ENCODE measurements at places on chromosomes 2 and 18.

GRCh38 chr2:158015428-158016076, 86.1 kb upstream of the UPP2 start:
- no peak for DNase-seq

DNA sequence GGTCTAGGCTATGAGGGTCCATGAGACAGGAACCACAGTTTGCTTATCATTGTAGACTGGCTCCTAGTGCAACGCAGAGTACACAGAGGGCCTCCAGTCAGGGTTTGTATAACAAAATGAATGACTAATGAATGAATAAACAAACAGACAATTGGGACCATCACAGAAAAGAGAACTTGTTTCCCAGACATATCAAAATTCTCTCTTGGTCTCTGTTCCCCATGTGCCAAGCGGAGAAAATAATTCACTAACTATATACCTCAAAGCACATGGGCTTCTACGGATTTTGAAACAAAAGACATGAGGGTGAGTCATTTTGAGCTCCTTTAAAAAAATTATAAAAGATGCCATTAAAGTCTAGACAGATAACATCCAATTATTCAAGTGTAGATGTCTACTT, 28.0 kb downstream of the INO80C start:
- DNase-seq, result no peak

- DNase-seq, result no peak
Measured at GRCh38 chr2:112026509-112026908, 28.6 kb upstream of the TMEM87B start.

- no peak for DNase-seq
Measured at GRCh38 chr2:191521608-191522208, 156.2 kb upstream of the NABP1 start.

GRCh38 chr18:37598966-37599896, 33.6 kb upstream of the CELF4 start:
- no peak for DNase-seq

- DNase-seq, result no peak
Measured at GRCh38 chr2:218727502-218728165, 17.0 kb downstream of the TTLL4 start.

- DNase-seq, result no peak
Measured at GRCh38 chr18:28161608-28162599, 15.0 kb downstream of the CDH2 start.

GRCh38 chr2:102143450-102143985, 972 bp downstream of the IL1R1 start:
- no peak for DNase-seq

DNA sequence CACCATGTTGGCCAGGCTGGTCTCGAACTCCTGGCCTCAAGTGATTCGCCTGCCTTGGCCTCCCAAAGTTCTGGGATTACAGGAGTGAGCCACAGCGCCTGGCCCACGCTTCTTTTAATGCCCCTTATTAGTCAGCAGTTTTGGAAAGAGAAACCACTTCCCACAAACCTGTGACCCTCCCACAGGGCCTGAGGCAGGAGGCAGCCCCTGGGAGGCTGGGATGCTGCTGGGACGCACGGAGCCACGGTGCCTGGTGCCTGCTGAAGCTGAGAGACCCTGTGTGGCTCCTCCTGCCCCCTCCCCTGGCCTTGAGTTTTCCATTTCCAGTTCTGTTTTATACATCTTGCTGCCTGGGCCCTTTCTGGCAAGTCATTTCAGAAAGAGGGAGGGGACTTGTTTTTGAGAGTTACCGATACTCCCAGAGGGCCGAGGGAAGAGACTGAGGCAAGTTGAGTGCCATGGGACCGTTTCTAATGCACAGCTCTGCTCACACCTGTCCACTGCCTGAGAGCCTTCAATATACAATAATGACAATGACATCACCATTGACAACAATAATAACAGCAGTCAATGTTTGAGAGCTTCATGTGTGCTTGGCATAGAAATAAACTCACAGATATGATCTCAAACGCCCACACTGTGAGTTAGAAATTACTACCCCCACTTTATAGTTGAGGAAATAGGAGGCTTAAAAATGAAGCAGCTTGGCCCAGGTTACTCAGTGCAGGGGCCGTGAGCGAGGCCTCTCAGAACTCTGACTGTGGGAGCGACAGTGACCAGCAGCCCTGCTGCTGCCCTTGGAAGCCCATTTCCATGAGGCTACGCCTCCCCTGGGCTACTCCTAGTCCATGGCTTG, 78.1 kb upstream of the YWHAQ start:
- no peak for DNase-seq

- DNase-seq, result no peak
Measured at GRCh38 chr2:29940706-29941105, 19.3 kb upstream of the ALK start.

DNA sequence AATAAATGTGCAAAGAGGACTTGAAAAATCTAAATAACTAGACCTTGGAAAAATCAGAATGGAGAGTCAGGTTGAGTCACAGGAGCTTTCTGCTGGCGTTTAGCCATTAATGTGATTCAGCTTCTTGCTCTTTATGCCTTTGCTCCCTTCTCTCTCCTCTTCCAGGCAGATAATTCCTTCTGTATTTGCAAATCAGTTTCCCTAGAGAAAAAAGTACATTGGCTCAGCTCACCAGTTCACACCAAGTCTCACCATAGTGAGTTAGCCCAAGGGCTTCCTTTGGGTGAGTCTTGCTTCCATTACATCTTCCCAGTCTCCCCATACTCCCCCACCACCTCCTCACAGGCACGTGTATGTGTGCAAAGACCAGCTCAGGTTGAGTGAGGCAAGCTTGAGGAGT, 73.6 kb downstream of the CYBRD1 start:
- DNase-seq, result no peak

DNA sequence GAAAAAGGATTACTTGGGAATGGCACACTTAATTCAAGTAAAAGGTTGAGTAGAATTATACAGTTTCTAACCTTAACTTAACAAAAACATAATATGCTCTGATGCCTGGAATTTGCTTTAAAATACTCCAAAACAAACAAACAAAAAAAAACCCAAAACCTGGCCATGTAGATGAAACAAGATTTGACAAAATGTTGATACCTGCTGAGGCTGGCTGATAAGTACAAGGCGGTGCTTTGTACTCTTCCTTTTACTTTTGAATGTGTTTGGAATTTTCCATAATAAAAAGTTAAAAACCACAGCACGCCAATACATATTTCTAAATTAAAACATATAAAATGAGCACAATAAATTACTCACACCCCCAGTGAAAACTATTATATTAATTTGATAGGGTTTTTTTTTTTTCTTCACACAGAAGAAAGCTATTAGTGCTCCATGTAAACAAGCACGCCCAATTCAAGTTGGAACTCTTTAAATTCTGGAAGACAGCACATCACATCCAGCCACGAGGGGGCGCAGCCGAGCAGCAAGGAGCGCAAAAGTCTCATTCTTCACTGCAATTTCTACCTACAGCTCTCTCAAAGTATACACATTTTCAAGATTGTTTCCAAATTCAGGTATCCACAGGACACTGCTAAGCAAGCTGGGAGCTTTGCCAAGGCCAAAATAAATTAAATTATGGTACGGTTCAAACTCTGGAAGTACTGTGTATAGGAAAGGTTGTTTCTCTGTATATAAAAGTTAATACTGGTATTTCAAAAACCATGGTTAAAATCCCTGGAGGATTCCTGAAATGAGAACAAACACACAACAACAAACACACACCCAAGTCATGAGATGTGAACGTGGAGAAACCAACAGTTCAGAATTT, 7.5 kb downstream of the SERTAD2 start:
- peak; percentile 77 for DNase-seq

- no peak for DNase-seq
Measured at GRCh38 chr18:62781893-62782292, 66.6 kb downstream of the PHLPP1 start.

GRCh38 chr18:69872661-69873060, 75.0 kb downstream of the CD226 start:
- DNase-seq, result no peak

DNA sequence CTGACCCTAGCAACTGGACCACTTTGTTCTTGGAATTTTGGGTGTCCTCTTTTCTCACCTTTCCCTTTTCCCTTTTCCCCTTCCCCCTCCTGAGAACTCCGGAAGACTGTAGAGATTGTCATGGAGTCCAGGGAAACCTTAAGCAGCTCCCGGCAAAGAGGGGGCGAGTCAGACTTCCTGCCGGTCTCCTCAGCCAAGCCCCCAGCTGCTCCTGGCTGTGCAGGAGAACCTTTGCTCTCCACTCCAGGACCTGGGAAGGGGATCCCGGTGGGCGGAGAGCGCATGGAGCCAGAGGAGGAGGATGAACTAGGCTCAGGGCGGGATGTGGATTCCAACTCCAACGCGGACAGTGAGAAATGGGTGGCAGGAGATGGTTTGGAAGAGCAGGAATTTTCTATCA, 20.5 kb downstream of the SETBP1 start:
- DNase-seq, result no peak

DNA sequence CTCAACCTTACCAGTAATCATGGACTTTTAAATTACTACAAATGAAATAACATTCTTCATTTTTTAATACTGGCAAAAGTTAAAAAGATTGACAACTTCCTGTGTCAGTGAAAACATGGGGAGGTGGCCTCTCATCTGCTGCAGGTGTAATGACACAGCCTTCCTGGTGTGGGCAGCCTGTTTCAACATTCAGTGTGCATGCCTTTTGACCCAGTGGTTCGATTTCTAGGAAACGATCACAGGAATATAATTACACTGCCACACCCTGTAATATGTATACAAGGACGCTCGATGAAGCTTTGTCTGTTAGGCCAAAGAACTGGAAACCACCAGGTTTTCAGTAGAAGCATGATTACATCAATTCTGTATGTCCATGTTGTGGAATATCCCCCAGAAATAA, 68.7 kb downstream of the MTHFD2 start:
- DNase-seq, result peak; percentile 20

GRCh38 chr2:64840426-64840881, 148.7 kb upstream of the SLC1A4 start:
- DNase-seq, result no peak

DNA sequence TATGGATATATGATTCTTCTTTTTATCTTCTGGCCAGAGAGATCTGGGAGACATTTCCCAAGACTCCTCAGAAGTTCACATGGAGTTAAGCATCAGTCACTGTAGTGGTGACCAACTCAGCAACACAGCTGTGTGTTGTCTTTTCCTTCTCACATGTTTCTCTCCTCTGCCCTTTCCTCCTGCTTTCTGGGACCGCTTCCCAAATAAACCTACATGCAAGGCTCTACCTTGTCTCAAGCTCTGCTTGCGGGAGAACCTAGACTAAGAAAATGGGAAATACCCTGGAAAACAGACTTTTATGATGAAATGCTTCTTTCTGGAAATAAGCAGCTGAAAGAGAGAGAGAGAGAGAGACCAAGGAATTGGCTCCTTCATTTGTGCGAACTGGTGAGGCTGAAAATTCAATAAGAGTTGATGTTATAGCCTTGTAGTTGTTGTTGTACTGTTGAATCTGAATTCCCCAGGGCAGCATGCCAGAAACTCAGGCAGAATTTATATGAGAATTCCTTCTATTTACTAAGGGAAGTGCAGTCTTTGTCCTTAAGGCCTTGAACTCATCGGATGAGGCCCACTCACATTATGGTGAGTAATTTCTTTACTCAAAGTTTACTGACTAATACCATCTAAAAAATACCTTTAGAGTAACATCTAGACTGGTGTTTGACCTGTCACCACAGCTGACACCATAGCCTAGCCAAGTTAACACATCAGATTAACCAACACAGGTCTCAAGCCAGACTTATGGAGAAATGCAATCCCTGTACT, 22.7 kb upstream of the DSC1 start:
- no peak for DNase-seq

DNA sequence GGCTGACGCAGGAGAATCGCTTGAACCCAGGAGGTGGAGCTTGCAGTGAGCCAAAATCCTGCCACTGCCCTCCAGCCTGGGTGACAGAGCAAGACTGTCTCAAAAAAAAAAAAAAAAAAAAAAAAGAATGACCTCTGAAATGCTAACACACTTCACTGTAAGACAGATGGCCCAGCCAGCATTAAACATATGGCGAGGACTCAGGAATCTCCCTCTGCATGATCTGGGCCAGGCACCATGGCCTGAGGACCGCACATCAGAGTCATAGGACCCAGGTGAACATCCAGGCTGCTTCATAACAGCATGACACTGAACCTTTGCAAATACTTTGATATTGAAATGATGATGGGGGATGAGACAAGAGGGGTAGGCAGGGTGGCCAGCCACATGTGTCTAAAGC, 56.1 kb upstream of the DNMT3A start:
- DNase-seq, result no peak

DNA sequence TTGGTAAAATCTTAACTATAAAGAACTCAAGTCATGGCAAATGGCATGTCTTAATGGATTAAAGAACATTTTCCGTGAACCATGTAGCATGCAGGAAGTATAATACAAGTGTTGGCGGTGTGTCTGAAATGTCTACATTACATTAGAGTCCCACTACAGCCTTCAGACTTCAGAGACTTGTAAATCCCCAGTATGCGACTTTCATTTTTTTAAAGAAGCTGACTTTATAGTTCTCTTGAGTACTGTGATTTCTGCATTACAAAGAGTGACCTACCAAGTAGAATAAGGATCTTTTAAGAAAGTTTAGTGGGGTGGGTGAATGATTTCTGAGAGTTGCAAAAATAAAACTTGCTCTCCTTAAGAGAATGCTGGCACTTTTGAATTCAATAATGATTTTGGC, 140.7 kb upstream of the FN1 start:
- no peak for DNase-seq

DNA sequence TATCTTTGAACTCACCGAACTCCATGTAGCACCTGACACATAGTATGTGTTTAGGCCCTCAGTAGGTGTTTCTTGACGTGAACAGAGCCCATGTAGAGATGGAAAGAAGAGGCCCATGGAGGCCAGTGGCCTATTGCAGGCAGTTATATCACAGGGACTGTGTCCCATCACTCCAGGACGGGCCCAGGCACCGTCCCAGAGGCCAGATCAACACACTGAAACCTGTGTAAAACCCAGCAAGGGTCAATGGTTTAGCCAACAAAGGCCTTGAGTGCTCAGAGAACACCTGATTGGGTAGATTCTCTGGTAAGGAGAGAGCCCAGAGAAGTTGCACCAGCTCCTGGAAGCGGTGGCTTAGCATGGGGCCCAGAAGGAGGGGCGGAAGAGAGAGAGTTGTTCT, 82.8 kb downstream of the INHBB start:
- DNase-seq, result no peak

- no peak for DNase-seq
Measured at GRCh38 chr2:188845692-188846091, 128.5 kb upstream of the COL3A1 start.

DNA sequence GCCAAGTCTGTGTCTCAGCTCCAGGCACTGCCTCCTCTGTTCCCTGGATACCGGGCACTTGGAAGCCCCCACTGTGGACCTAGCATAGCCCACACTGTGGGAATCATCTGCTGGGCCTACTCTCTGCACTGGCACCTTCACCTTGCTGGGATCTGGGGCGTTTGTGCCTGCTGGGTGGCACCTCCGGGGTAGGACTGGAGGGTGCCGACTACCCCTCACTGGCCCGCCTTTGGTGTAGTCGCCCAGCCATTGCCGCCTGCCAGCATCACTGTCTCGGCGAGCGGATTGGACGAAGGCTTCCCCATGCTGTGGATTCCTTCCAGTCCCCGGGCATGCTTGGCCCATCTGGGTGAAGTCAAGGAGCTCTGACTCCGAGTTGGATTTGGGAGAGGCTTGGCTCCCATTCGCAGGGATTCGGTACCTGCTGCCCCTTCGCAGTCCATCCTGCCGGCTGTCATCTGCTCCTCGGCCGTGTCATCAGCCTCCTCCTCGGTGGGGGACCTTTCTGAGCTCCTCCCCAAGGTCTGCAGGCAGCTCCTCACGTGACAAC, 180.6 kb upstream of the HDAC4 start:
- no peak for DNase-seq

GRCh38 chr18:7743256-7743655, 176.1 kb downstream of the PTPRM start:
- no peak for DNase-seq

Measured in stimulated activated CD8-positive, alpha-beta memory T cell treated with anti-CD3 and anti-CD28 coated beads, Interleukin-2, amount 100 ng/mL, for 1 hour (primary cell).